ENCODE measurements at places on chromosomes 13 and 19.

- DNase-seq = no peak
Observed at GRCh38 chr19:33441277-33441699, 67.8 kb downstream of the CEBPG start.

- no peak for DNase-seq
Observed at GRCh38 chr19:1814833-1815604, 2.9 kb upstream of the ATP8B3 start.

DNA sequence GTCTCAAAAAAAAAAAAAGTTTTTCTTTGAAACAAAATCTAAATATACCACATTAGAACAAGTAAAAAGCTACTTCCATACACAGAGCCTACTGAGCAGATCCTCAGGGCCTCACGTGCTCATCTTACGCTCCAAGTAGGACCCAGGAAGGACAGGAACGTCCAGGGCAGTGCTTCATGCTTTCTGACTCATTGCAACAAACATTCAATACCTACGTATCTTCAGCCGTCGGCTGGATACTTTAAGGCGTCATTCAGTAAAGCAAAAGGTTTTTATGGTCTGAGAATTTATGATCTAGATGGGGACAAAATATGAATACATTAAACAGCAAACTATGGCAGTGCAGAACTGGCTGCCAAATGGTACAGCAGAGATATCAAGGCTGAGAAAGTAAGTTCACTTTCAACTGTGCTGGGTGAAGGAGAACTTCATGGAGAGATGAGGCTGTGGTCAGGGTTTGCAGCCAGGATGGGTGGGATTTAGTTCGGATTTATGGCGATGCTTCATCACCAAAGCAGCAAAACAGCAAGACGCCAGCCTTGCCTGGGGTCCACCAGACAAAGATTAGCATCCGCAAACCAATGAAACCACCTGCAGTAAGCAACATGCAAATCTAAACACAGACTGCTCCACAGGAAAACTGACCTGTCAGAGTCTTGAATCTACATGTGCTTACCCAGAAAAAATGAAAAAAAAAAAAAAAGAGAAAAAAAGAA, 20.5 kb downstream of the CARS2 start:
- DNase-seq = no peak

DNA sequence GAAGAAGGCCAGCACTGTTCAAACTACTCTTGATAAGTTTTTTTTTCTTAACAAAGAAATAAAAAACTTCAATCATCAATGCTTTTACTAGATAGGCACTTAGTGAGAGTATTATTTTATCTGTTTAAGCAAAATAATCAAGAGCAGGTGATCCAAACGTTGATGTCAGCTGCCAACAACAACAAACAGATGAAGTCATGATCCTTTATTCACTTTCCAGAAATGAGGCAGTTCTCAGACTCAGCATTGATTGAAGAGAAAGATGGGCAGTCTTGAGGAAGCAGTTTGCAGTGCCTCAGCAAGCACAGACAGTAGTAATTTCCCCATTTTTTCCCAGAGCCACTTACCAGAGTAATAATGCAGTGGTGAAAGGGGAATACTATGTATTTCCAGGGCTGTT, 38.4 kb upstream of the CSNK1A1L start:
- no peak for DNase-seq

GRCh38 chr13:113489549-113490495, 689 bp downstream of the DCUN1D2 start:
- DNase-seq = peak; percentile 13

DNA sequence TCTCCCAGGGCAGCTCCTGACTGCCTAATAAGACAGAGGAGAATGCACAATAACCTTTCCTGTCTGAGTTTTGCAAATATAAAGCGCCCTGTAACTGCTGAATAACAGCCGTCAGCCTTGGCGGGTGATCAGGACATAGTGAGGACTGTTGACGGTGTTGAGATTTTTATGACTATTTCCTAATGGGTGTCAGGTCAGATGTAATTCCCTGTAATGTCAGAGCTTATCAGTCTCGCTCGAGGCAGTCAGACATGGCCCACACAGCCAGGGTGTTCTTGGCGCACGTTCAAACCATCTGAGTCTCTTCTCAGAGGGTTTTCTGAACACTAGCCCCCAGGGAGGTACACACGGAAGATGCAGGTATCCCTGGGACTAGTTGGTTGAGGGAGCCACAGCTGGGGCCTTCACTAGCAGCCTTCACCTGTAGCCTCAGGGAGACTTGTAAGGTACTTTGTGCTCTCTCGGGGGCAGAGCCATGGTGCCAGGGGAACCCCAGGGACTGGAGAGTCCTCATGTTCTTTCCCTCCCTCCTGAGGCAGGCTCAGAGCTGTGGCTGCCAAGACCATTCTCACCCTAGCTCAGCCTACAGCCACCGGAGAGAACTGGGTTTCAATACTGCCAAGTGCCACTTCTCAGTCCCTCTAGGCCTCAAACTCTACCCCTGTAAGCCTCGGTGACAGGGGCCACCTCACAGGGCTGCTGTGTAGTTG, 213.1 kb downstream of the UQCRFS1 start:
- DNase-seq = no peak

GRCh38 chr13:39345982-39346381, 257.0 kb downstream of the LHFPL6 start:
- DNase-seq = no peak

DNA sequence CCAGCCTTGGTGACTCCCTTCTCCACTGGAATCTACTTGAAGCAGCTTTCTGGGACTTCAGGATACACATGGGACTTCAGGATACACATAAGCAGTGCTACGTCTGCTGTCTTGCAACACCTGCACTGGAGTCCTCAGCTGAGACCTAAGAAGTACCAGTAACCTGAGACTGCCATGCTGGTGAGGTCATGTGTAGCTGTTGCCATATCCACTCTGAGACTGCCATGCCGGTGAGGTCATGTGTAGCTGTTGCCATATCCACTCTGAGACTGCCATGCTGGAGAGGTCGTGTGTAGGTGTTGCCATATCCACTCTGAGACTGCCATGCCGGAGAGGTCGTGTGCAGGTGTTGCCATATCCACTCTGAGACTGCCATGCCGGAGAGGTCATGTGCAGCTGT, 937.9 kb downstream of the EFNB2 start:
- DNase-seq = no peak

- peak; percentile 6 for DNase-seq
Observed at GRCh38 chr19:35204799-35205732, 23.5 kb downstream of the FAM187B start.

- DNase-seq = no peak
Observed at GRCh38 chr13:30004204-30004603, 153.8 kb upstream of the UBL3 start.

DNA sequence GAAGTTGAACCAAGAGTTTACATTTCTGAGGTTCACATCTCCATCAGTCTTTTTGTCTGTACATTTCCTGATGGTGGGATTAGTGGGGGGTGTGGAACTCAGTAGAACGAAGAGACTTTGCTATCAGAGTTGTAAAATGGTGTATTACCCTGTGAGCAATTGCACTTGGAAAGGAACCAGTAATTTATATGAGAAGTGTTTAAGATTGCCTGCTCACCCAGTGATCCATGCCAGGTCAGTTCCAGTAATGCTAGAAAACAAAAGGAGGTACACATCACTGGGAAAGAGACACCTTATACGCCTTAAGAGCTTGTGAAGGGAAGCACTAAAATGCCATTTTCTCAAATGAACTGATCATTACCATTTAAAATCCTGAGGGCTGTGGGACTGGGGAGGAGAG, 7.5 kb upstream of the DACH1 start:
- no peak for DNase-seq

All from stimulated activated naive CD4-positive, alpha-beta T cell (primary cell).